T1000 (cell line): ENCODE measurements at places on chromosomes 1 and 21.

DNA sequence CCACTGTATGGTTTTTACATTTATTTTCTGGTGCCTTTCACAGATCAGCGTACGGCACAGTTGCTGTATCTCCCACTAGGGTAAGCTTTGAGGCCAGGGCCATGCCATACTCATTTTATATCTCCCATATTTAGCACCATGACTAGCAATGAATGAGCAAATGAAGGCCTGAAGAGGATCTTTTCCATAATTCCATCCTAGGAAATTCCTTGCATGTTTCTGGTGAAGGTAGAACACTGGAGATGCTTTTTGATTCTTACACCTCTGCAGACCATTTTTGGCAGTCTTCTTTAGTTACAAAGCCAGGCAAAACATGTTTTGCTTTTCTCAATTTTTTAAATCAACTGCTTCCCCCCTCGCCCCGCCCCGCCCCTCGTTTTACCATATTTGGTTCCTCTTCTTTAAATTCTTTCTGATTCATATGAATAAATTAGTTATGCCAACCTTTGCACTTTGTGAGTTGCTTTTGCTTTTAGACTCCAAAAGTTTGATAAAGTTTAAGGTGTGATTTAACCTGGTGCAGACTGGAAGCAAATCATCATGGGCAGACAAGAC is 78.9 kb upstream of the AK4 start:
- DNase-seq: no peak

DNA sequence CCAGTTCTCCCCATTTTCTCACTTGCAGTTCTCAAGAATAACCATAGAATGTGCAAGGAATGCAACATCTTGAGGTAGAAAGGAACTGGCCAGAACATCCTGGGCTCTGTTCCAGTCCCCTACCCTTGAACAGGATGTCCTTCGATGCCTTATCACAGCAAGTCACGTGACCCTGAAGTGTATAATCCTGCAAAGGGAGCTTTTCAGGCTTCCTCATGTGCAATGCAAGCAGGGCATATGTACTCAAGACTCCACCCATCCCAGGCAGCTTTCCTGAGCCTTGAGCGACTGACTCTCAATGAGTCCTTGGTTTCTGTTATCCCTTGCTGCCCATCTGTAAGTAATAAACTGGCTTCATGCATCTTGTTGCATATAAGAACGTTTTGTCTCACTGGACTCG is 311.0 kb downstream of the MRPL39 start:
- DNase-seq: no peak

DNA sequence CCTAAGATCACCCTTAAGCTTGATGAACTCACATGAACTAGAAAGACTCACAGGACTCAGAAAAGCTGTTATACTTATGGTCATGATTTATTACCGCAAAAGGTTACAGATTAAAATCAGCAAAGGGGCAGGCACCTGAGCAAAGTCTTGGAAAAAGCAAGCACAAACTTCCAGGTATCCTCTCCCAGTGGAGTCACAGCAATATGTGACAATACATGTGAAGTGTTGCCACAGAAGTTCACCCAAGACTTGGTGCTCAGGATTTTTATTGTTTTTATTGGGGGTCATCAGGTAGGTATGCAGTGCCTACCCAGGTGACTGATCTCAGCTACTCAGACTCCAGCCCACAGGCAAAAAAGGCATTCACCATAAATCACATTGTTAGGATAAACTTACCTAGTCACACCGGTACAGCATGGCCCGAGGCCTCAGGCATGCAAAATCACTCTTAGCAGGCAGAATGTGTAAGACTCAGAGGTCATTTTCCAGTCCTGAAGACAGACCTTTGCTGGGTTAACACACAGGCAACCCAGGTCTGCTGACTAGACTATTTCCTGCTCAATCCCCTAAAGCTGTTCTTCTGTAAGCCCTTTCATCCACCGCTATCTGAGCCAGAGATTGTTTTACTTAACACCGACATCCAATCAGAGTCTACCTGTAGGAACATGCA is 55.6 kb downstream of the SSX2IP start:
- DNase-seq: no peak

DNA sequence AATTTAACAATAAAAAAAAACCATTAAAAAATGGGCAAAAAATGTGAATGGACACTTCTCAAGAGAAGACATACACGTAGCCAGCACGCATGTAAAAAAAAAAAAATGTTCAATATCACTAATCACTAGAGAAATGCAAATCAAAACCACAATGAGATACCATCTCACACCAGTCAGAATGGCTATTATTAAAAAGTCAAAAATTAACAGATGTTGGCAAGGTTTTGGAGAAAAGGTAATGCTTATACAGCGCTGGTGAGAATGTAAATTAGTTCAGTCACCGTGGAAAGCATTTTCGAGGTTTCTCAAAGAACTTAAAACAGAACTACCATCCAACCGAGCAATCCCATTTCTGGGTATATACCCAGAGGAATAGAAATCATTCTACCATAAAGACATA is 1091.5 kb upstream of the B3GALT2 start:
- DNase-seq: no peak

GRCh38 chr21:22351076-22351475 is 1352.9 kb downstream of the NCAM2 start:
- no peak for DNase-seq

DNA sequence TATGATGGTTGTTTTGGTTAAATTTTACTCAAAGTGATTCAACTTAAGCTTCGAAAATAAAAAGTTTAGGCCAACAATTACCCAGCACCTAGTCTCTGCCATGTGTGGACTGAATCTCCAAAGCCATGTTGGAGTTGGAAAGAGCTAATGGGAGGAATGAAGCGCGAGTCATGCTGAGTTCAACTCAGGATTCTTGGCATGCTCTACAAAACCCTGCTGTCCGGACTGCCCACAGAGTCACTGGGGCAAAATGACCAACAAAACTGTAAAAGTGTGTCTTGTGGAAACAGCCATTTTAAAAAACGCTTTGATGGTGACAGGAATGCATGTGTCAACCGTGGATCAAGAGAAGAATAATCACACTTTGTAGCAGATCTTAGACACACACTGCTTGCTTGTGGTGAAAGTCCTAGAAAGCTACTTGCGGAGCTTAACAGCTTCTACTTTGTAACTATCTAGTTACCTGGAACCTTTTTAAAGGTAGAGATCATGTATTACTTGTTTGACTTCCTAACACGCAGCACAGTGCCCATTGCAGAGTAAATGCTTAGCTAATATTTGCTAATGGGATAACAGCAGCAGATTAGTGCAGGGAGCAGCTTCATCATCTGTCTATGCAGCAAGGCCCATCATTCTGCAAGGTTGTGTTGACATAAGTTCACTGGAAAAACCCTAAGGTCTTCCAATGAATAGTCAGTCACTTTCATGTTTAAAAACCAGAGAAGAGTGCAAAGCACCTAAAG is 7.0 kb upstream of the GBP6 start:
- no peak for DNase-seq

DNA sequence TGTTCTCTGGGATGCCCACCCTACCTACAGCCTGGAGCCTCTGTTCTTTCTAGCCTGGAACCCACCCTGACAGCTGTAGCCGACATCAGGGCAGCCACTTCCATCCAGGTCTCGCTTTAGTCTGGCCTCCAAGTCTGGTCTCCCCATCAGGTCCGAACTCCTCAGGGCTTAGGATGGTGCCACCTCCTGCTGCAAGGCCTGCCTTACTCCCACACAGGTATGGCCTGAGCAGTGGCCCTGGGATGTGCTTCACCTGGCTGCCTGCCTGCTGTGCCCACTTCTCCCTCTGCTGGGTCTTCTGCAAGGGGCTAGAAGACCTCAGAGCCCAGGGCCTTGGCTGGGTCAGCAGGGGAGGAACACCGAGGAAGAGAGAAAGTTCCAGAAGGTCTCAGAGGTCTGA is 35.7 kb upstream of the MAGOH start:
- DNase-seq: no peak

GRCh38 chr1:229870381-229870780 is 196.7 kb upstream of the GALNT2 start:
- DNase-seq: no peak

- DNase-seq: no peak
These were observed 12.1 kb downstream of the USP24 start for GRCh38 chr1:55203064-55203463.

DNA sequence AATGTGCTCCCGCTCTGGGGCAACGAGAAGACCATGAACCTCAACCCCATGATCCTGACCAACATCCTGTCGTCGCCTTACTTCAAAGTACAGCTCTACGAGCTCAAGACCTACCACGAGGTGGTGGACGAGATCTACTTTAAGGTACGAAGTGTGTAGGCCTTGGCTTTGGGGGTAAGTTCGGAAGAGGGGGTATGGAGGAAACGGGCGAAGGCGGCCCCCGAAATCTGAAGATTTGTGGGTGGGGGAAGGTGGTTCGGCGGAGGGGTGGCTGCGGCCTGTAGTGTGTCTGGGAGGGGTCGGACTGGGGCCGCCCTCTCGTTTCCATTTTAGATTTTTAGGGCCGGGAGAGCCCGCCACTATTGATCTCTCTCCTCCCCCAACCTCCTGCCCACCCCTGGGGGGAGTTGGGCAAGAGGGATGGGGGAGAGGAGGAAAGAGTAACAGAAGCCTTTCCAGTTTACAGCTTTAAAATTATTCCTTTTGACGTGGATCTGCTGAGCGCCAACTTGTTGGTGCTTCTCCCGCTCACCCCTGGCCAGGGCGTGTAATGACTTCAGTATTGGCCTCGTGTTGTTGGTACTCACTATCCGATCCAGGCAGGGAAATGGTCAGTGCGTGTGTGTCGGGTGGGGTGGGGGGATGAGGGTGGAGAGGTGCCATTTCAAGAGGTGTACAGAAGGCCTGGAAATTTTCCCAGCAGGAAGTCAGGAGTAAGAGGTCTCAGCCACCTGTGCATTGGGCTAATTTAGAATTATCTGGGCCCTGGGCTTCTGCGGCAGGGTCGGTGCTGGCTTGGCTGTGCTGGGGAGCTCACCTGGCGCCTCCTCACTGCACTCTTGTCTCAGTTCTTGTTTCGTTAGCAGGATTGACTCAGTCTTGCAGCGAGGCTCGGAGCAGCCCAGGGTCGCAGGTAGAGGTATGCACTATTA is 880 bp downstream of the PRPF38B start:
- no peak for DNase-seq

GRCh38 chr1:228494970-228495853 is 8.0 kb downstream of the RNF187 start:
- no peak for DNase-seq

DNA sequence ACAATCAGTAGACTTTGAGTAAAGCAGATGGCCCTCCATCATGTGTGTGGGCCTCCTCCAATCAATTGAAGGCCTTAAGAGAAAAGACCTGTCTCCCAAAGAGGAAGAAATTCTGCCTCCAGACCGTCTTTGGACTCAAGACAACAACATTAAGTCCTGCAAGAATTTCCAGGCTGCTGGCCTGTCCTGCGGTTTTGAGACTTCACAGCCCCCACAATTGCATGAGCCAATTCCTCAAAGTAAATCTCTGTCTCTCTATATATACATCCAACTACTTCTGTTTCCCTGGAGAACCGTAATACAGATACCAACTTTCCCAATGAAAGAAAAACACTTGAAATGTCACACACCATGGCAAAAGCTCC is 16.4 kb downstream of the REG4 start:
- DNase-seq: no peak

DNA sequence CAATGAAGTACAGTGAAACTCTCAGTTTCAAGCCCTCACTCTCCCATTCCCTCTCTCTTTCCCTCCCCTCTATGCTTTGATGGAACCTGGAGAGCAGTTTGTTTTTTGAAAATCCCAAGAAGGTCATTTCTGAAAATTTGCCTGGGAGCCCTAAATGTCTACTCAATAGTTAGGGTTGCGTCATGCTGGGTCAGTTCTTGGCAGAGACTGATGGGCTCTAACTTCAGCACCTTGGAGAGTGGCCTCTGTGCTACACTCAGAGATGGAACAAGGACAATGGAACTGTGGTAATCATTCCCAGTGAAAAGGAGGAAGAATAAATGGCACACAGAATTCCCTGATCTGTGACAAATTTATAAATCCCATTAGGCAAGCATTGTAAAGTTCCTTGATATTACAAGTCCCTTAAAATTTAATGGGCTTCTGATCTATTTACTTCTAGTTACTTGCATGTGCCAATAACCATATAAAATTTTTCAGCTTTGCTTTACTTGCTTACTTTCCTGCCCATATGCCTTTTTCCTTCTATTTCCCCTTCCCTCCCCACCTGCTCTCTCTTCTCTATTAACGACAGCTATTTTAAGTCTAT is 182.9 kb upstream of the KCND3 start:
- DNase-seq: no peak

GRCh38 chr1:207305489-207305873 is 16.0 kb upstream of the CD55 start:
- DNase-seq: no peak
